ENCODE measurements at places on chromosomes 2 and 18.

DNA sequence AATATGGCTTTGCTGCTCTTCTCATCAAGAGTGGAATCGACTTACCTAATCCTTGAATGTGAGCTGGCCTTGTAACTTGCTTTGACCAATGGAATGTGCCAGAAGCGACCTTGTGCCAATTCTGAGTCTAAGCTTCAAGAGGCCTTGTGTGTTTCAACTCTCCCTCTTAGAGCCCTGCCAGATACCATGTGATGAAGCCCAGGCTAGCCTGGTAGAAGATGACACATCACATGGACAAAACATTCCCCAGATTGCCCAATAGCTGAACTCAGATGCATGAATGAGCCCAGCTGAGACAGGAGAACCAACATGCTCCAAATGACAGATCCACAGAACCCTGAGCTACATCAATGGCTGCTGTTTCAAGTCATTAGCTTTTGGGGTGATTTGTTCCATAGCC lies 4.2 kb upstream of the KLHL14 start:
- DNase-seq: no peak

DNA sequence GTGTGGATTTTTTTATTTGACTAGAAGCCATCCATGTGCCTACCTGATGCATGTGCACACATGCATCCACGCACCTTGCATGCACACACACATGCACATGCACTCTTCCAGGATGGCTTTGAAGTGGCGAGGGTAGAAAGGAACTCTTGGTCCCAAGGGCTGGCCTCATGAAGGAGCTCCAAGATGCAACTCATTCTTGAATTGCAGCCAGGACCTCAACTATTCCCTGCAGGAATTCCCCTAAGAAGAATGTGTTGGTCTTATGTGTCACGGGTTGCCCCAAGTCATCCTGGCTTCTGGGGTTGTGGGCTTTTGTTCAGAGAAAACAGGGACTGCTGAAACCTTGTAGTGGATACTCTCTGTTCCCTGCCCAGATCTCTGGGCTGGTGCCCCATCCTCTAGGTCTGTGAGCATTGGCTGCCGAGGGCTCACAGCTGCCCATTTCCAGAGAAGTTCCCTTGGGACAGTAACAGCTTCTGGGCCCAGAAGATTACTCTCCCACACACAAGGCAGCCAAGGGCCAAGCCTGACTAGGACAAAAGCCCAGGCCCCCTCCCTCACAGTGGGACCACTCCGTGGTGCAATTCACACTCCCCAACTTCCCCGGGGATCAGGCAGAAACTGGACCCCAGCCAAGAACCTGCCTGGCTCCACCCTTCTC lies 137.6 kb downstream of the COPS8 start:
- no peak for DNase-seq

DNA sequence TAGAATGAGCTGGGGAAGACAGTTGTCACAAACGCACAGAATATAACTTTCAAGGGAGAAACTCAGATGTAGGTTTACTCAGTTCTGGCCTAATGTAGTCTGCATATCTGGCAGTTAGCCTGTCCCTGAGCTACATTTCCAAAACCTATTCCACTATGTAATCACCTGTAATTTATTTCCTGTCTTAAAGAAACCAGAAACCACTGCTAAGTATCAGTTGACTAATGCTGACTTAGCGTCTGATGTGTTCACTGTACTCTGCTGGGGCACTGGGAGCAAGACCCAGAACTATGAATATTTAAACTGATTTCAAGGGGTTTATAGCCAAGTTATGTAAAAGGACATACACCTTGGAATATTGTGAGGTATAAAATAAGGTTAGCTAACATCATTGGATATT lies 1995.2 kb upstream of the PIK3C3 start:
- no peak for DNase-seq

DNA sequence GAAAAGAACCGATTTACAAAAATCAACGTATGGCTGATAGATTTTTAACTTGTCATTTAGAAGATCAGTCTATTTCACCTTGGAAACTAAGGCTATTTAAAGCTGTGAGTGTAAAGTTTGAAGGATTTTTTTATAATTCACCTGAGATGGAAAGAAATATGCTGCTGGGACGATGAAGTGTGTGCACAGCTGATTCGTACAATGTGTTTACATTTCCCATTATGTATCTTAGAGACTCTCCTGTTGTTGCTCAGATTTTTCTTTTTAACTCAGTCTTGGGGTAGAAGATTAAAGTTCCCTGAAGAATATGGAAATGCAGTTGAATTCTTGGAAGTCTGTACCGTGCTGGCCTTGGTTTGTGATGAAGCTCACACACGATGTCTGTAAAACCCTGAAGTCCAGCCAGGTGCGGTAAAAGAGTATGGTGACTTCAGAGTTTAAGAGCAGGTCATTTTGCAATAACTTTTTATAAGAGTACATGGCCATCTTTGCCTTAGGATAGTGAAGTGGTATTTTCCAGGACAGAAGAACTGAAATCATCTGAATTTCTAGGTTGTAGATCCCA lies 250.1 kb downstream of the PRKCE start:
- no peak for DNase-seq

DNA sequence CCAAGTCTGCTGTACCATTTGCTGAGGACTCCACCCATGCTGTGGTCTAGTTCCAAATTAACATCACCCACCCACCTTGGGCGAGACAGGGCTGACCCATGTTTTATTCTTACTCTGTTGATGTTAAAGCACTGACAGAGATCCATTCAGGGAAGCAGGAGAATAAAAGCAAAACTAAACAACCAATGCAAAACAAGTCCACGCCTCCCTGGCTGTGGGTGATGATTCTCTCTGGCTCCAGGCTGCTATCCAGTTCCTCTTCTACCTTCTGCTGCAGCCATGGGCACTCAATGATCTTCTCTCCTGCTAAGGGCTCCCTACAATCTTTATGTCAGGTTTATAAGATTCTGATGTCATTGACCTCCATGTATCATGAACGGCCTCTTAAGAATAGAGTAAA lies 786.6 kb upstream of the ID2 start:
- DNase-seq: no peak

GRCh38 chr2:134135793-134136192 lies 118.1 kb upstream of the MGAT5 start:
- DNase-seq: no peak

- no peak for DNase-seq
Measured at GRCh38 chr2:191864628-191865374, 17.9 kb upstream of the CAVIN2 start.
